HFFc6 (cell line): ENCODE measurements at places on chromosomes 16 and 17.

- DNase-seq: peak; percentile 27
Observed at GRCh38 chr16:3519581-3519980, 18.8 kb downstream of the CLUAP1 start.

DNA sequence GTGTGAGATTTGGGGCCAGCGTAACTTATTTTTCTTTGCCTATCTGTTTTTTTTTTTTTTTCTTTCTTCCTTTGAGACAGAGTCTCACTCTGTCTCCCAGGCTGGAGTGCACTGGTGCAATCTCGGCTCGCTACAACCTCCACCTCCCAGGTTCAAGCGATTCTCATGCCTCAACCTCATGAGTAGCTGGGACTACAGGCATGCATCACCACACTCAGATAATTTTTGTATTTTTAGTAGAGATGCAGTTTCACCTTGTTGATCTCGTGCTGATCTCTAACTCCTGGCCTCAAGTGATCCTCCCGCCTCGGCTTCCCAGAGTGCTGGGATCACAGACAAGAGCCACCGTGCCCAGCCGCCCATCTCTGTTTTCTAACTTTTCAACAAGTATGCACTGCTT is 63.4 kb downstream of the VPS35L start:
- DNase-seq: no peak

GRCh38 chr17:32558997-32559650 is 72.3 kb downstream of the CDK5R1 start:
- no peak for DNase-seq

DNA sequence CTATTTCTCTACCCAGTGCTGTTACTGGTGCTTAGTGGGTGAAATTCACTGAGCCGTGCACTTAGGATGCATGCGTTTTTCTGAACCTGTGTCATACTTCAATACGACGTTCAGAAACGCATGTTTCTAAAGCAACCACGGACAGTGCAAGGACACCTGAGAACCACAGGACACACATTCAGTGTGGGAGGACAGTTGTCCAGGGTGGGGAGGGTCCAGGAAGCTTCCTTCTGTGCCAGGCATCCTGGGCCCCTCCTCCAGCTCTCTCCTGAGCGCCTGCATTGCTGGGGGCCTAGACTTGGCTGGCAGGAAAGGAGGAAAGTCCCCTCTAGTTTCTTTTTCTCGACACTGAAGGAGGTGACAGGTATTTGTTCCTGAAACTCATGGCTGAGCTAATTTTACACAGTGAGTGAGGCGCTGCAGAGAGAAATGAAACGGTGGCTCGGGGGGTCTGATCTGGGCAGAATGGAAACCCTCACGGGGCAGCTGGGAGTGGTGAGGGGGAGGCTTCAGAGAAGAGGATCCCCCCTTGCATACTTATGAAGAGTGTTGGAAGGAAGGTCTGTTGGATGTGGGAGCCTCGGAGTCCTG is 89.9 kb downstream of the IRF8 start:
- no peak for DNase-seq

DNA sequence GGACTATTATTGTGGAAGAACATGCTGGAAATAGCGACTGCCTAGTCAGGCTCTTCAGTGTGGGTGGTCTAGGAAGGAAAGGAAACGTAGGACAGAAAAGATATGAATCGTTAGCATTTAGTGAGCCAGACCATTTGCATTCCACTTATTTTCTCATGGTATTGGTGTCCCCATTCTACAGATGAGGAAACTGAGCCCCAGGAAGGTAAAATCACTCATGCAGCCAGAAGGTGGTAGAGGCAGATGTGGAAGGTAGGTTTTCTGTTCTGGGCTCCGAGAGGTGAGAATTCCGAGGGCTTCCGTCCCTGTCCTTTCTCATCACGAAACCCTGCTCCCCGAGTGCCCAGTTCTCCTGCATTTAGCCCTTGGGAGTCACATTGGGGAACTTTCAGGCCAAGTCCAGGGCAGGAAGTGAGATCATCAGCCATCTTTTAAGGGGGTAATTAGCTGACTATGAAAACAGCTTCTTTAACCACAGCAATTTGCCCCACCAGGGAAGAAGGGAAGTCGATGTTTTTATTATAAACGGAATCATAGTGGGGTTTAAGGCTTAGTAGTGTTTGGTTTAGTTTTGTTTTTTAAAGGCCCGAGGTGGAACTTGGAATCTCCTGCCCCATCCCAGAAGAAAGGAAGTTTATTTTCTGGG is 110.7 kb upstream of the IRX3 start:
- DNase-seq: peak; percentile 53

DNA sequence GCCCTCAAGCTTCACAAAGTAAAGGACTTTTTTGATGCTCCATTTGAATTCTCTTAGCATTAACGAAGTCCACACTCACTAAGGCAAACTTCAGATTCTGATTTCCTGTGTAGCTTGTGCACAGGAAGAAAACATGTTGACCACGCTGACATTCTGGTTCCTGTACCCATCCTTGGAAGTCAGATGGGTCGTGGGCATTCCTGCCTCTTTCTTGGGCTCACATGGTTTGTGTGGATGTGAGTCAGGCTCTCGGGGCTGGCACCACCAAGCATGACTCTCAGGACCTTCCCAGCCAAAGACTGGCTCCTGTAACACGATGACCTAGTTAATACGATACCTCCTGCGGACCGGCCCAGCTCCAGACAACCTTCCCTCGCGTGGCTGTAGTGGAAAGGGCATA is 32.8 kb downstream of the ARSG start:
- DNase-seq: no peak

DNA sequence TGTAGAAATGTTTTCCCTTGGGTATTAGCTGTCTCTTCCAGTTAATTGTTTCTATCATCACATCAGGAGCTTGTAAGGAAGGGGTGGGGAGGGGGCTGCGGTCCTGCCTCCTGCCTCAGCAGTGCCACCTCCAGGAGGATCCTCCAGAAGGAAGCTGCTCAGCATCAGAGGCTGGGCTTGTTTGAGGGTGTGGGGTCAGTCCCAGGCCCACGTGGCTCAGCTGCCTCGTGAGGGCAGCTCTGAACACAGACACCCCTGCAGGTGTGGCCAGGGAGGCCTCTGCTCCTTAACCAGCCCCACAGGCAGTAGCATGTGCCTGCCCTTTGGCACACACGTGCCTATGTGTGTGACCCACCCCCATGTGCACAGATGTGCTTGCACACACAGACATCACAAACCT is 46.3 kb downstream of the MRM1 start:
- no peak for DNase-seq

DNA sequence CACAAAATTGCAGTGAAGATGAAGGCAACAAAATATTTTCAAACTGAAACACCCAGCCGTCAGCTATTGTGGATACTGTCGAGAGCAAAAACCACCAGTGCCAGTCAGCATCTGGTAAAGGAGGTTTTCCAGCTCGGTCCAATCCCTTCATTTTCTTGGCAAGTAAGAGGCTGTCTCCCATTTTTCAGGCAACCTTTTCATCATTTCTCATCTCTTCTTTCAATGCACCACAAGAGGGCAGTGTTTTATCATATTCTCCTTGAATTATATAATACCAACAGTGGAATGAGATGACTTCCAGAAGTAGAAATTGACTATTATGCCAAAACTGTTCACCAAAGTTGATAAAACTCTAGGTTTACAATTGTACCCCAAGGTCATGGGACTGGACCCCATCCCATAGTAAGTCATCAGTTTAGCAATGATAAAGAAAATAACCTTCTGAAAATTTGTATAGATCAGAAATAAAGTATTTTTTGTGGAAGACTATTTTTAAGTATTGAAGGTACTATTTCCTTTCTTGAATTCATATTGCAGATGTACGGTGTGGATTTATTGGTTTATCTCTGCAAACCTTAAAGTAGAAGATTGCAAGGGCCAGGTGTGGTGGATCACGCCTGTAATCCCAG is 16.8 kb downstream of the NQO1 start:
- DNase-seq: peak; percentile 64

- DNase-seq: no peak
Observed at GRCh38 chr17:48588528-48588927, 1.5 kb downstream of the HOXB3 start.

DNA sequence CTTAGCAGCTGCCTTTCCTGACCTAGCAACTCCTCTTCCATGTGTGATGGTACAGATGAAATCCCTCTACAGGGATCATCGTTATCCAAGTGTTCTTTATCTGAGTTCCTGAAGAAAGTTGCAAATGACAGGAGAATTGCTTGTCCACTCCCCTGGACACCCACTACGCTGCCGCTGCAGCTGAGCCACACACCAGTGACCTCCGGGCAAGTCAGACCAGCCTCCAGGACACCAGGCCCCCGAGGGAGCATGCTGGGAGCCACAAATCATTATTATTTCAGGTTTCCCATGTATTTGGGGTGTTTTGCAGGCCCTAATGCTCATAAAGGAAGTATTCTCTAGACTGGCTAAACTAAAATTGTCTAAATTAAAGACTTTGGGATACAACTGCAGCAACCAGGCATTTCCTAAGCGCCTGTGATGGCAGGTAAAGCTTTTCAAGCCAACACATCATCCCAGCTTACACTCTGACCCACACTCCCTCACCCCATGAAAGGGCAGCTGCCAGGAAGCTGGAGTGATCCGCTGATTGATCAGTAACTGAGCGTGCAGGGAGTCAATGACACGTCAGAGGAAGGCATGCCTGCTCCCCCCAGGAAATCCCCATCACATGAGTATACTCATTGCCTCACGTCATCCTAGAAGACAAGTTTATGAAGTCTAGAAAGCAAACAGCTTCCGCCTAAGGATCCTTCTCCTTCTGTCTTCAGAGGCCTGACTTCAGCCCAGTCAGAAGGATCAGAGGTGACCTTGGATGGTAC is 14.4 kb downstream of the FA2H start:
- DNase-seq: peak; percentile 30

- no peak for DNase-seq
Observed at GRCh38 chr16:28495795-28496749, 1.6 kb downstream of the APOBR start.

DNA sequence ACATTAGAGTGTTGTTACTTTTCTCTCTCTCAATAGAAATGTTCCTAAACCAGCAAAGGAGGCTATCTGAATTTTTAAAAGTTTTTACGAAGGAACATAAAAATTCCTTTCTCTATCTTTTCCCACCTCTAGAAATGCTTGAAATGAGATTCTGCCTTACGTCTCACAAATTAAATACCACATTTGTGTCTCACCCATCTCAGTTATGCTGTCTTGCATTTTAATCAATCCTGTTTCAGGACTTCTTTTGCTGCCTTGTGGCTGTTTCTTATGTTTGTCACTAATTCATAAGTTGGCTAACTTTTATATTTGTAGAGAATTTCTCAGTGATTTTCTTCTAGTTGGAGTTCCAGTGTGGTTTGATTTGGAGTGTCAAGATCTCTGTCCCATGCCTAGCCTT is 3.5 kb downstream of the OMG start:
- DNase-seq: no peak

DNA sequence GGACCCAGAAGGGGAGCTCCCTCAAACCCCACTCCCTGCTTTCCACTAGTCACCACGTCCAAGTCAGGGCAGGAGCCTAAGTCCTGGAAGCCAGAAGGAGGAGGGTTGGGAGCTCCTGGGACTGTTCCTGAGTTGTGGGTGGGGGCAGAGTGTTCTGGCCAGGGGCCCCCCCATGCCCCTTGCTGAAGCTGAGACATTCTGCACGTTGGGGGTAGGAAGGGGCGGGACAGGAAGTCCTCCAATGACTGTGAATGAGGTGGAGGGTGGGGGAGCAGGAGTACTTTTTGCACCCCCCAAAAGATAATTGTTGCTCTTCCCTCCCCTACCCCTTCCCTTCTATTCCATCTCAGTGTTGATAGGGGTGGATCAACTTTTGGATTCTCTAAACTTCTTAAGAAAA is 21.4 kb upstream of the C17orf113 start:
- no peak for DNase-seq

DNA sequence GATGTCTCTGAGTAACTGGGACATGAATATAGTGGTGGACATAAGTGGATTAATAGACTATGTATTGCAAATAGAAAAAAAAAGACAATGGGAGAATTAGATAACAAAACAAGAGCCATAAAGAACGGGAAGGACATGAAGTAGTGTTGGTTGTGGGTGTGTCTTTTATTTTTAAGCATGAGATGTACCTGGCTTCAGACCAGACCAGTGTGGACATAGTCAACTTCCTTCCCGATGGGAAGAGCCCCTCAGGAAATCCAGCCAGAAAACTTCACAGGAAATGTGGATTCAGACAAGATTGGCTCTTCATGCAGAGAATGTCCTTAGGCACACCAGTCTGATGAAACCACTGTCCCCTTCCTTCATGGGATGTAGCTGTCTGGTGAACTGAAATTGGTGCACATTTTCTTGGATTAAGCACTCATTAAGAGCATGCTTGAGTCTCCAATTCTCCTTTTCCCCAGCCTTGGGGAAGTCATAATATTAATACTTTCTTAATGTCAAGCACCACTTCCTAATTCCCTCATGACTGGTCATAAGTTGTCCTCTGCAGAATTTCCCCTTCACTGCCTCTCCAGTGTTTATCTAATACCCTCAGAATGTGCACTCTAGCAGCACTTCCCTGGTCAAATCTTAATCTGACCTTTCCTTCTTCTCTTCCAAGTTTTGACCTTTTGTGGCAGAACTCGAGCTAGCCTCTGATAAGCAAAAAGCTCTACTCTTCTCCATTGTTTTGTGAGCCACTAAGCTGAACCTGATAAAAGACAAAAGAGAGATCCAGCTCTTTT is 350.6 kb upstream of the MAF start:
- no peak for DNase-seq

- peak; percentile 67 for DNase-seq
Observed at GRCh38 chr16:14309001-14309886, 238.1 kb downstream of the MRTFB start.

- DNase-seq: no peak
Observed at GRCh38 chr16:89621698-89622409, 8.4 kb downstream of the DPEP1 start.

GRCh38 chr17:79154951-79155585 is 80.4 kb downstream of the ENGASE start:
- no peak for DNase-seq

DNA sequence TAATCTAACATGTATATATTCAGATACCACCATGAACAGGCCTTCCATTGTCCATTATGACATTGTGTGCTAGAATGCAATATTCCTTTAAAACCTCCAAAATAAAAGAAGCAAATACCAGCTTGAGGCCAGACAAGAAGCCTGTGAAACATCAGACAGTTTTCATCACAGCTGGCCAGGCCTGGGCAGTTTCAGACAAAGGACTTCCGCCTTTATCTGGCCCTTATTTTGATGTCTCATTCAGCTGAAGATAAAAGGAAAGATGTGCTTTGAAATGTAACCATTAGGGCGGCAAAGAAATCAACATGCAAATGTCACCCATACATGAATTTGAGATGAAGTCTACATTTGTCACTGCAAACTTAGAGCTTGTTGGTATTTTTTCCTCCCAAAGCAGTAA is 737.5 kb downstream of the KCNJ2 start:
- DNase-seq: no peak

- no peak for DNase-seq
Observed at GRCh38 chr17:29583324-29584248, 5.9 kb downstream of the GIT1 start.

DNA sequence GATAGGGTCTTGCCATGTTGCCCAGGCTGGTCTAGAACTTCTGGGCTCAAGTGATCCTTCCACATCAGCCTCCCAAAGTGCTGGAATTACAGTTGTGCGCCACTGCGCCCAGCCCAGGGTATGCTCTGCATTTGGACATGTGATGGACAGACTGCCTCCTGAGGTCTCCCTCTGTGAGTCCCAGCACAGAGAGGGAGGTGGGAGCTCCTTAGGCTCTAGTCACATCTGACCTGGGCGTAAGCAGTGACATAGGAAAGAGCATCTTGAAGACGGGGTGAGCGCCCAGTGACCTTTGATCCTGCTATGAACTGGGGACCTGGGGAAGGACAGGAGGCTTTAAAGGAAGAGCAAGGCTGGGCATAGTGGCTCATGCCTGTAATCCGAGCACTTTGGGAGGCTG is 2.2 kb upstream of the GFAP start:
- DNase-seq: no peak

GRCh38 chr16:28280881-28281836 is 11.2 kb upstream of the SBK1 start:
- DNase-seq: no peak

- no peak for DNase-seq
Observed at GRCh38 chr17:66789961-66790437, 44.9 kb upstream of the CACNG5 start.
